ENCODE measurements at places on chromosomes 2 and 18.
A peak's percentile ranks its signal among the peaks of the same experiment; 100 is the strongest.

GRCh38 chr2:30636311-30636710 is 170.9 kb downstream of the CAPN13 start:
- DNase-seq: no peak

GRCh38 chr2:64298161-64298560 is 153.9 kb upstream of the PELI1 start:
- DNase-seq: no peak

- no peak for DNase-seq
These were observed 13.5 kb upstream of the IL1RL1 start for GRCh38 chr2:102297891-102298290.

DNA sequence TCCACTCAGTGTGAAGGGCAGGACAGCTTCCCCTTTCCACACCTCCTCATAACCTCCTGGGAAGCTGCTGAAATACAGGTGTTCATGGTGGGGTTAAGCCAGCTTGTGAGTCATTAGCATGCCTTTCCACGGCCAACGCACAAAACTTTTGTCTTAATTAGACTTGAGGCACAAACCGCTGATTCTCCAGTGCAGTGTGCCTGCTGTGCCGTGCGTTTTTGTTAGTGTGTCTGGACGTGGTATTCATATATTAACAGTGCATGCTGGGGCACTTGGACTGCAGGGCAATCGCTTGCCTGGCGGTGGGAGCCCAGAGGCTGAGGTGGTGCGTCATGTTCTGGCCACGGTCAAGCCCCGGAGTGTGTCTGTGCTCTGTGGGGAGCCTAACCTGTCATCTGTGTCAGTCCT is 156.2 kb downstream of the SH3RF3 start:
- DNase-seq: no peak

- no peak for DNase-seq
These were observed 154.6 kb downstream of the COPS8 start for GRCh38 chr2:237240252-237240651.

DNA sequence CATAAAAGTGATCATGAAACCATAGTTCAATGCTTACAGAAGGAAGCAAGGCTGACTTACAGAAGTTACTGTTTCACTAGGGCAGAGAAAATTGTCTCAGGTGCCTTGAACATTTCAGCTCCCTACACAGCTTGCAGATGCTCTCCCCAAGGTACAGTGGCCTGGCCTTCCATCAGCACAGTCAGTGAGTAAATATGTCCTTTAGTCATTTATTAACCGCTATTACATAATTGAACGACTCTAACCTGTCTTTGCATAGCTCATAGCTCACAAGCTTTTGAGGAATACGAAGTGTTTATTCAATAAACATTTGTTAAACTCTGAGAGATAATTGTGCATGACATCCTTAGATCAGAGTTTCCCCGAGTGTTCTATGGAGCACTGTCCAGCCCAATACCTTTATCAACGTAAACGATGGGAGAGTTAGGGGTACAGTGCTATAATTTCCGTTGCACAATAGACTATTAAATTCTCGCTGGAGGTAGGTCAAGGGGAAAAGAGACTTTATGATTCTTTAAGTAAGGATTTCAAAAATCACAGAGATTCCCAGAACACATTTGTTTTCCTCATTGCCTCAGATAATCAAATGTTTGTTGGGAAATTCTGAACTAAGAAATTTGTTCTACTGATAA is 677.8 kb downstream of the TSN start:
- no peak for DNase-seq

- DNase-seq: no peak
These were observed 47.3 kb upstream of the MGAT5 start for GRCh38 chr2:134206573-134206972.

GRCh38 chr2:219744600-219744999 is 117.2 kb downstream of the SLC4A3 start:
- DNase-seq: no peak

DNA sequence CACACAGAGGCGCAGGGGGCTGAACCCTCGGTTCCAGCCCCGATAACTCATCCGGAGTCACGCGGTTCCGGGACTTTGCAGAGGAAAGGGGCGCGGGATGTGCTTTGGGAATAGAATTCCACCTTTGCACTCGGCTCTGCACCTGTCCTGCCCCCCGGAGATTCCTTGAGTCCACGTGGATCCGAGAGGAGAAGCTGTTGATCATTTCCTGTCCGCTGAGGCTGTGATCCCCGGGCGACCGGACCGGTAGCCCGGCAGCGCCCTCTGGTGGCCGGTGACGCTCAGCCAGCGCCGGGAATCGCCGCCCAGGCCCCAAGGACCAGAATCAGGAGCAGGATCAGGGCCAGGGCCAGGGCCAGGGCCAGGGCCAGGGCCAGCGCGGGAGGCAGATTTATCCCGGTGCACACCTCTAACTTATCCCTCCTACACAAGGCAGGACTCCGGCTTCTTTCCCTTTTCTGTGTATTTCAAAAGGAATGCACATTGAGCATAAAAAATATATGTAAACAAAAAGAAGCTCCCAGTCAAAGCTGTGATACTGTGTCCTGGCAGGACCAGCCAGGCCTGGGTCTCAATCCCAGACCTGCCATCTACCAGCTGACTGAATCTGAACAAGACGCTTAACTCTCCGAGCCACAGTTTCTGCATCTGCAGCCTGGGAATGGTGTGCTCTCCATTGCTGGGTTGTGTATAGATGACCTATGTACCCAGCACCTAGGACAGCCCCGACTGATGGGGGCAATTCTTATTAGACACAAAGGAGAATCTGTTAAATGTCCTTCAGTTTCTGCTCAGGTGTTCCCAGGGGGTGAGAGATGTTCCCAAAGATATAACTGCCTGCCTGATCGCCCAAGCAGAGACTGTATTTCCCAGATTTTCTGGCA is 8.5 kb upstream of the SPATA3 start:
- peak; percentile 65 for DNase-seq

DNA sequence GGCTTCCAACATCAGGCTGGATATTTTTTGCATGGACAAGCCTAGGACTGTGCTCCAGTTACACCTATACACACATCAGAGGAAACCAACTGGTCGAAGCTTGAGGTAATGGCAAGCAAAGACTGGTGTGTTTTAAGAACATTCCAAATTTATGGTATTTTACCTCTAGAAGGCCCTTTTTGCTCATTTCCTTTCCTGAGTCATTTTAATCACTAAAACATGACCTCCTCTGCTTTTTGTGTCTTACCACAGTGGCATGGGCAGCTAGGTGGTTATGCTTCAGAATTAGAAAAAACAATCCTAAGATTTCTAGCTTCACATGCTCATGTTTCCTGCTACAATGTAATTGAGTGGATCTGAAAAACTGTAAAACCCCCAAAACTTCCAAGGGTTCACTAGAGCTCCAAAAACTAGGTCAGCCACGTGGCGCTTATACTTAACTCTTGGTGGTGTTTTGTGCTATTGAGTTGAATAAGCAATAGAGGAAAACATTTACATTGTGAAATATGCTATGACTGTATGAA is 30.6 kb upstream of the CHRNA1 start:
- DNase-seq: no peak

GRCh38 chr2:26687328-26687727 is 5.2 kb upstream of the KCNK3 start:
- DNase-seq: no peak

GRCh38 chr2:45184606-45185005 is 175.4 kb upstream of the SIX2 start:
- DNase-seq: no peak

DNA sequence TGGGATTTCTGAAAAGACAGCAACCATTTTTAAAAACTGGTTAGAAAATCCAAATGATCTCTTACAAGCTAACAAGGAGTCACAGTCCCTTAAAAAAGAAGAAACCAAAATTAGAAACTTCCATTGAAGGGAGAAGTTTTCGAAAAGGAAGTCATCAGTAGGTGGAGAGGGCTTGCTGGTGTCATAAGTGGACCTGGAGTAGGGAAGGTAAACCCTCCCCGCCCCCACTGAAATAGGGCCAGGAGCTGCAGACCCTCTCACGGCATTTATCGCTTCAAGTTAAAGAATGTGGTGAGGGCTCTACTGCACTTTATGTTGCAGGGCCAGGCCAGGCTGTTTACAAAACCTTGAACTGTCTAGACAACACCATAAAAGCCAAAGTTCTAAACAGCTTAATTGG is 2.9 kb downstream of the HOXD11 start:
- no peak for DNase-seq

- no peak for DNase-seq
These were observed 59.2 kb downstream of the IL1R2 start for GRCh38 chr2:102050854-102051391.

- no peak for DNase-seq
These were observed 347.9 kb downstream of the ADCYAP1 start for GRCh38 chr18:1252534-1252933.

GRCh38 chr2:233227346-233227978 is 24.0 kb upstream of the ATG16L1 start:
- DNase-seq: no peak

DNA sequence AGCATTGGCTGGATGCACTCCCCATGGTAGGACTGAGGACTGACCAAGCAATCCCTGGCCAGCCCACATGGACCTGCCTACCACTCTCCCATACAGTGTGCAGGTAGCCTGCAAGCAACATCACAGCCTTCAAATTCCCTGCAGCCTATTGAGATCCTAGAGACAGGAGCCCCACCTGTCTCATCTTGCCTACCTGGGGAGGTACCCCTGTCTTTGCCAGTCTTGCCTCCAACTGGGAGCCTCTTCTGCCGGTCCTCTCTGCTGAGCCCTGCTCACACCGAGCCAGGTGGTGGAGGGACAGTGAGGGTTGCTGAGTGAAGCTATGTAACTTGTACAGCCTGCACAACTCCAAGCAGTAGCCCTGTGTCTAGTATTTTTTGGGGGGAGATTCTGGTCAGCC is 29.9 kb downstream of the TTC32 start:
- no peak for DNase-seq

DNA sequence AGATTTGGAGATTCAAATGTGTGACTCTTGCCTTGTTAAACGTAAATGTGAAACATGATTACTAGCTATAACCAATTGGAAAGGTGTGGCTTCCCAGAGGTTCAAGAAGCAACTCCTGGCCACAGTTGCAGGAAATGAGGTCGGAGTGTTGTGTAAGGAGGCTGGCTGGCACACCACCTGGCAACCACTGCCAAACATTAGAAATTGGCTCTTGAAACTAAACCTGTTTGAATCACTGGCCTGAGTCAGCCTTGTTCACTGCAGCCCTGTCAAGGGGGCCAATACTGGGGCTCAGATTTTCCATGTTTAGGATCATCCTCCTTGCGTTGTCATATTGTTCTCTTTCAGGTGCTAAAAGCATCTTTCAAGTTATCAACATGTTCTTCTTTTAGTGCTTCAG is 206.3 kb downstream of the ARL6IP6 start:
- no peak for DNase-seq

DNA sequence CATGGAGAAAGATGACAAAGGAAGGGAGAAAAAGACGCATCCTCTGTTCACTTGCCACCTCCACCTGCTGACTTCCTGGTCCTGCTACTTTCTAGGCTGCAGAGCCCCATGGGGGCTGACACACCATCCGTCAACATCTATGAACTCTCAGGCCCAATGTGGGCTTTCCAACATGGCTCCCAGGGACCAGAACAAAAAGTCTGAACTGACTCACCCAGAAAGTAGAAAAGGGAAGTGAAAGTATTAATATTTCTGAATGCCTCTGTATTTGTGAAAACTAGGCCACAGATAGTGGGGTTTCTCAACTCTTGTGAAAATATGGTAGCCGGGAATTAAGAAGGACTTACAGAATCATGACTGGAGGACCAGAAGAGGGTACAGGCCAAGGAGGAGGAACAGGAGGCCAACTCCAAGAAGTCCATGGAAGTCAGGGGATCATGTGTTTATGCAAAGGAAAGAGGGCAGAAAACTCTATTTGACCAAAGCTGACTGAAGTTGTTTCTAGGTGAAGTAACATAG is 123.1 kb upstream of the CAB39 start:
- DNase-seq: peak; percentile 73

DNA sequence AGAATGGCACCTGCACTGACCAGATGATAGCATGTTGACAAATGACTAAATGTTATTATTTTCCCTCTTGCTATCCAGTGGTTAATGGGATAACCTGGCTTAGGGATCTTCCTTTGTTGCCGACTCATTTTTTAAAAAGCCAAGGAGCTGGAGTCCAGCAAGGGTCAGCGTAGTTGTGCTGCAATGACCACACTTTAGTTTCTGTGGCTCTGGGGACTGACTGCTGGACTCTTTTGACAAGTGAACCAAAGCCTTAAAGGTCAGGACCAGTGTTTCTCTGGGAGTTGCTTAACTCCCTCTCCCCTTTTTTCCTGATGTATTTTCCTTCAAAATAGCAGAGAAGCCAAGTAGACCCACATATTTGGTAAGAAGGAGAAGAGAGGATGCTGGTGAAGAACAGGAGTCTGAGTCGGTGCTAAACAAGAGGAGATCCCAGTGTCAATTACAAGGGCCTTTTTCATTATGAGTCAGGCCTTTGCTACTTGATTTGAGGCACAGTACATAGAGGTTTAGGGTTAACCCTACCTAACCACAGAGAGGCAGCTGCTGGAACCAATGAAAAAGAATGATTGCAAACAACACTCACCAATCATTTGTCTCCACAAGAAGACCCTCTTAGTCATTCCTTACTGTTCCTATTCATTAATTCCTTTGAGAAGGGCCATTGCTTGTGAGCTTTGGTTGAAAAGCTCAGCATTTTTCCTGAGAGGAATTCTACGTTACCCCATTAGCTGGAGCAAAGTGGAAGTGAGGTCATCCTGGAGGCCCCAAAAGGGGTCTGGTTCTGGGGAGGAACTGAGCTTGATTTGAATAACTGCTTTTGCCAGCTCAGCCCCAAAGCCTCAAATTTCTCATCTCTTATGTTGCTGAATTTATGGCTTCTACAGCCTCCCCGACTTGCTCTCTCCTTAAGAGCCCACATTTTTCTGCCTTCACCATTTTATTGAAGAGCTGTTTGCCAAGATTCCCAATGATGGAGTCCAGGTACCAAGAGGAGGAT is 137.6 kb upstream of the HNMT start:
- DNase-seq: no peak

- DNase-seq: no peak
These were observed 133.6 kb upstream of the ERBB4 start for GRCh38 chr2:212672186-212672585.

DNA sequence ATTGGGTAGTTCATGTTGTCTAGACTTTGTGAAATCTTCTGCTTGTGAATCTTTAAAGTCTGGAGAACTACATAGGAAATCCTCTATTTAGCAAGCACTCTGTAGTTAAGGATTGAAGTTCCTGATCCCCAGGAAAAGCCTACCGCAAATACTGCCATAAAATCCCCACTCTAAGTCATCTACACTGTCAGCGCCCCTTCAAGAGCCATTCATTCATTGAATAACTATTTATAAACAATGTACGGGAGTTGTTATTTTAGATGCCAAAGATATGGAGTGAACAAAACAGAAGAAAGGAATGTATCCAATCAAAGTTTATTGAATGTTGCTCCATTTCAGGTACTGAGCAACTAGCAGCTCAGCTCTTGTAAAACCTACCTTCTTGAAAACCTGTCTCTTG is 36.5 kb upstream of the SLC39A10 start:
- DNase-seq: no peak
